GM12865 (cell line): ENCODE measurements at places on chromosomes 16 and 17.

DNA sequence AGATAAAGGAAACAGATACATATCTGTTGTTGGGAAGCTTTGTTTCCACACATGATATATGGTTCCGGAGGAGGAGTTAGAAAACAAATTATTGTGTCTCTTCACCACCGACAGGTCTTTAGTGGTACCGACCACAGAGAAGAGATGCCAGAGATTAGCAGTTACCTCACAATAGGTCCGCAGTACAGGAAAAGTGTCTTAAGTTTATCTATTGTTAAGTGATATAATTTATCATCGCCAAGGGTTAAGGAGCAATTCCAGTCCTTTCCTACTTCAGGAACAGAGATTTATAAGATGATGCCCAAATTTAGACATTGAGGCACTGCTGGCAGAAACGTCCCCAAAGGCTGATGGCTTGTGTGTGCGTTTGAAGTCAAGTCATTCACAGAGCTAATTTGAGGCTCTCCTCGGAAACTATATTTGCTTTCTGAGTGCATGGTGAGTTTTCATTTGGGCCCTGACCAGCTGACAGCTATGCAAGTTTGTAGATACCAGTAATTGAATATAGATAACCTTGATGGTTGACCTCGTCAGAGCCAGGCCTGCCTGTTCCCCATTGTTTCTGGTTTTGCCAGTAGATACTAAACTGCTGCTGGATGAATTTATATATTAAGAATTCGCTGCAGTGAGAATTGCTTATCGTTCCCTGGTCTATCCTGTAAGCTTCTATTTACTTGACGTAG, 196.4 kb upstream of the IRX3 start:
- no peak for DNase-seq

GRCh38 chr17:56793957-56794356, 39.8 kb downstream of the C17orf67 start:
- DNase-seq = no peak

GRCh38 chr16:88888461-88889387, 22.3 kb upstream of the PABPN1L start:
- no peak for DNase-seq

GRCh38 chr16:31149332-31149731, 534 bp downstream of the PRSS36 start:
- no peak for DNase-seq
